ENCODE measurements at places on chromosomes 2 and 18.

DNA sequence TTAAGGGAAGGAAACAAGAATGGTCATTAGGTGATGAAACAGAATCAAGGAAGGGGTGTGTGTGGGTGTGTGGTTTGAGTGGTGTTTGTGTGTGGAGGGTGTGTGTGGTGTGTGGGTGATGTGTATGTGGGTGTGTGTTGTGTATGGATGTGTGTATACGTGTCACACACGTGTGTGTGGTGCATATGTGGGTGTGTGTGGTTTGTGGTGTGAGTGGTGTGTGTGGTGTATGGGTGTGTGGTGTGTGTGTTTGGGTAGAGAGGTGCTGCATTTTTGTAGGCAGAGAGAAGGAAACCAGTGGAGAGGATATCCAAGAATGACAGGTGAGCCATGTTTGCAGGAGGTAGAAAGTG lies 1.1 kb upstream of the CEP192 start:
- no peak for DNase-seq

DNA sequence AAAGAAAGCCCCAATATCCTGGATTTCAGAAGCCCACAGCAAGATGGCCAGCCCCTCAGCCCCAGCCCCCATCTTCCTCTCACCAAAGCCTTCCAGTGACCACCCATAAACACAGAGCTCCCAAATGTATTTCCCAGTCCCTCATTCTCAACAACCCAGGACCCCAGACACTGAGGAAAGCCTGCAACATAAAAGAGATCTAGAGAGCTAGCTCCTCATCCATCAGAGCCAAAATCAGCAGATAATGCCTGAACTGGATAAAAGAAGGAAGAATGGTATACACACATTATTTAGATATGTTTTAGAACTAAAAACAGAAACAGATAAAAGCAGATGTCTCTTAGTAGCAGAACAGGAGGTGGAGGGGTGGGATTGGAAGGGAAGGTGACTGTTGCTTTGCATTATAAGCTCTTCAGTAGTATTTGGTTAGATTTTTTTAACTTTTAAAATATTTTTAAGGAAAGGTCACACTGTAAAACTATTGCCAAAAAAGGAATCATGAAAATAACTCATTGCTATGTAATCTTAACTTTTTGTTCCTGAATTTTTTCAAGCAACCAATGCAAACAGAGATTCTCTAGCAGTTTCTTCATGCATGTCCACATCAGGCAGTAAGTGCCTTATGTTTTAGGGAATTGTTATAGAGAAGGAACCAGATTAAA lies 144.2 kb upstream of the PKDCC start:
- DNase-seq: no peak

DNA sequence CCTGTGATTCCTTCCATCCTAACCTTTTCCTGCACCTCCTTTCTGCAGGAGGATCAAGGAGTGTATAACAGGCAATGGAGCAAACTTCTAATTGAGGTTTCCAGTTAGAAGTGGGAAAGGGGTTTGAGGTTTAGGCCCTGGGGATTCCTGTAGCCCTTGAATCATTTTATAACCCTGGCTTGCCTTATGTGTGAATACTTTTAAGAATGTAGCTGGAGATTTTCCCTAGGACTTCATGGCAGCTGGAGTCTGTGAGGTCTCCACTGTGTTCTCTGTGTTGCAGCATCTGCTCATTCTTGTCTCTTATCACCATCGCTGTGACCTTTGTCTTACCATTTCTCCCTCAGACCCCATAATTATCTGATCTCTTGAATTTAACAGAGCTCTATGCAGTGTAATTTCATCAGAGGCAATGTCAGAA lies 370.2 kb upstream of the SLC14A2 start:
- DNase-seq: peak; percentile 2

- no peak for DNase-seq
Observed at GRCh38 chr2:175887776-175888175, 114.3 kb downstream of the LNPK start.

DNA sequence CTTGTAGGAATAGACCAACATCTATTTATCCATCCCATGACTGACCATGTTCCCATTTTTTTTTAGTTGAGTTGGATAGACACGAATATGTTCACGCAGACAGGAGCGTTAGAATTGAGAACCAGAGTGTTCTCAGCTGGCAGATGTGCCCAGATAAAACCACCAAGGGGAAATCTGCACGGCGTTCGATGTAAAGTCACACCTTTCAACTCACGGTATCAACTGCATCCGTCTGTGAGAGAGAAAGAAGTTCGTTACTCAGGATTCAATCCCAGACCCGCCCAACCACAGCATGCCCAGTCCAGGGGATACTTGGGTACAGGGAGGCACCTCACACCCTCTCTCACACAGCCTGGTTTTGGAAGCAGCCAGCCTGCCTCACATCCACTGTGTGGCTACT lies 26.1 kb downstream of the MAL start:
- no peak for DNase-seq
